ENCODE measurements at places on chromosomes 5 and 9. TPM values are rescaled to one million over a fixed set of nuclear protein-coding genes. Genes with fewer than 3 reads are reported as not detected.
A peak's percentile ranks its signal among the peaks of the same experiment; 100 is the strongest.

GRCh38 chr5:113090336-113091106 is 113.9 kb downstream of the DCP2 start:
- H3K4me1 ChIP-seq, result peaks cover 14% of the 10 kb centered on the region
- H3K36me3 ChIP-seq, result no peaks in the 10 kb centered on the region
- DNase-seq, result peak; percentile 27
- H3K27me3 ChIP-seq, result no peaks in the 10 kb centered on the region
- H3K27ac ChIP-seq, result no peak overlapping the region

GRCh38 chr9:37364751-37365360 is 57.6 kb upstream of the GRHPR start:
- no peaks in the 10 kb centered on the region for H3K4me1 ChIP-seq
- no peaks in the 10 kb centered on the region for H3K27me3 ChIP-seq
- H3K27ac ChIP-seq, result no peak overlapping the region

DNA sequence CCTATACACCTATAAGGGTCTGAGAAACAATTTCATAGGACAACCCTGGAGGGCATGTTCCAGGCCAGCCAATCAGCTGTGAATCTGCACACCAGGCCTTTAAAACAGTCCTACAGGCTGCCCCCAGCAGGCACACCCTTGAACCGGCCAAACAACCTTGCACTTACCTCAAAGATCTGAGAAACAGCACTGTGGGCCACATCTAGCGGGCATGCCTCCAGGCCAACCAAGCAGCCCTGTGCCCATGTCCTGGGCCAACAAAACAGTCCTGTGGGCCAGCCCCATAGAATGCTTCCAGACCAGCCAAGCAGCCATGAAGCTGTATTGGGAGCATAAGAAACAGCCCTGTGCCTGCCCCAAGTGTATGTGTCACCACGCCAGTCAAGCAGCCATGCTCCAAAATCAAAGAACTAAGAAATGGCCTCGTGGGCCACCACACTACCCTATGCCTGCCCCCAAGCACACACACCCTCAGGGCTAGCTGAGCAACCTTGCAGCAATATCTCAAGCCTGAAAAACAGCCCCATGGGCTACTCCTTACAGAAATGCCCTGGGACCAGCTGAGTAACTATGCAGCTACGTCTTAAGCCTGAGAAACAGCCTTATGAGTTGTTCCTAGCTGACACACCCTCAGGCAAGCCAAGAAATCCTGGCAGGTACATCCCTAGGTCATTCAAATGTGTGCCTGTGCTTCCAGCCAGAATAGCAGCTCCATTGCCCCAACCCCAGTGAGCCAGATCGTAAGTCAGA is 2243.8 kb upstream of the C9orf72 start:
- no peak for DNase-seq
- H3K36me3 ChIP-seq, result no peaks in the 10 kb centered on the region
- H3K27ac ChIP-seq, result no peak overlapping the region
- H3K4me1 ChIP-seq, result no peaks in the 10 kb centered on the region

- no peaks in the 10 kb centered on the region for H3K27me3 ChIP-seq
- H3K4me1 ChIP-seq, result no peaks in the 10 kb centered on the region
- H3K4me3 ChIP-seq, result no peak overlapping the region
- no peak for DNase-seq
- H3K27ac ChIP-seq, result no peak overlapping the region
- no peaks in the 10 kb centered on the region for H3K36me3 ChIP-seq
Measured at GRCh38 chr5:26691486-26691885, 346.9 kb downstream of the CDH9 start.

- H3K36me3 ChIP-seq, result no peaks in the 10 kb centered on the region
- H3K4me3 ChIP-seq, result no peak within 1 kb of the TSS
- peak within 1 kb of the TSS; percentile 9 for H3K27ac ChIP-seq
- peaks cover 74% of the 10 kb centered on the region for H3K27me3 ChIP-seq
- no peak for DNase-seq
Measured at GRCh38 chr9:115117999-115118878, at the start of gene TNC. TNC (minus strand) TSS chr9:115118157; CDS start chr9:115091018, 27,139 bp downstream.

DNA sequence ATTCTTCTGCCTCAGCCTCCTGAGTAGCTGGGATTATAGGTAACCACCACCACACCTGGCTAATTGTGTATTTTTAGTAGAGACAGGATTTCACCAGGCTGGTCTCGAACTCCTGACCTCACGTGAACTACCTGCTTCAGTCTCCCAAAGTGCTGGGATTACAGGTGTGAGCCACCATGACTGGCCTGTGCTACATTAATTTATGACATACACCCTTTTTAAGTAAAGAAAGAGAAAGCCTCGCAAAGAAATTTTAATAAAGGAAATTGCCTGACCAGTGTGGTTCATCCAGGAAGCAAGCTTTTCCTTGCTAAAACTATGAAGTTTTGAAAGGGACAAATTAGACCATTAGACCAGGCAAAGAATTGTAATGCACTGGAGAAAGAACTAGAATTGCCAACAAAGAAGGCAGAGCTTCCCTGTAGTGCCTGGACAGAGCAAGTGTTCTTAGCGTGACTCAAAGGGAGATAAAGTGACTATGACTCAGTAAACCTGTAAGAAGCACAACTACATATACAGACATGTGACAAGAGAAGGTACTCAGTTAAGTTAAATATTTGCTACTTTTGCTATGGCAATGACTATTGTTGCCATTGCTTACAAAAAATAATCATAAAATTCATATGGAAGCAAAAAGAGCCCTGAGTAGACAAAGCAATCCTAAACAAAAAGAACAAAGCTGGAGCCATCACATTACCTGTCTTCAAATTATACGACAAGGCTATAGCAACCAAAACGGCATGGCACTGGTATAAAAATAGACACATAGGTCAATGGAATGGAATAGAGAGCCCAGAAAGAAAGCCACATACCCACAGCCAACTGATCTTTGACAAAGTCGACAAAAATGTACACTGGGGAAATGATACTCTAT is 54.6 kb downstream of the FYB1 start:
- peaks cover 87% of the 10 kb centered on the region for H3K4me1 ChIP-seq
- H3K27ac ChIP-seq, result peak overlapping the region; percentile 93
- no peaks in the 10 kb centered on the region for H3K27me3 ChIP-seq
- peak overlapping the region; percentile 48 for H3K4me3 ChIP-seq
- H3K36me3 ChIP-seq, result peaks cover 24% of the 10 kb centered on the region

DNA sequence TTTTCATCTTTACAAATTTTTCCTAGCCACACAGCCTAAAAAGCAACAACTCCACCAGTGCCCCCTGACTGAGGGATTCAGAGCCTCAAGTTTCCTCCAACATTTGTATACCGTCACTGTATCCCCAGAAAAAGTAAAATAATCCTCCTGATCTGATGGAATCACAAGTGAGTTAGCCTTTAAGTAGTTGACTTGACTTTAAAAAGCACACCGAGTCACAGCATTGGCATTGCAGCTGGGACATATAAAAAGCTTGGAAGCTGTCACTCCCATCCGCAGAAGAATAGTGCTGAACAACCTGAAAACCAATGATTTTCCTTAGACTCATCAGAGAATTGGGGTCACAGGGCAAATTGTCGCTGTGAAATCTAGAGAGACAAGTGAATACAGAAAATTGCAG is 41.6 kb upstream of the FBN2 start:
- H3K36me3 ChIP-seq, result no peaks in the 10 kb centered on the region
- peaks cover 17% of the 10 kb centered on the region for H3K27me3 ChIP-seq
- no peaks in the 10 kb centered on the region for H3K4me1 ChIP-seq
- no peak overlapping the region for H3K27ac ChIP-seq
- no peak for DNase-seq
- no peak overlapping the region for H3K4me3 ChIP-seq

GRCh38 chr5:134289509-134290113 is 63.7 kb upstream of the PPP2CA start:
- peaks cover 4% of the 10 kb centered on the region for H3K27me3 ChIP-seq
- no peaks in the 10 kb centered on the region for H3K4me1 ChIP-seq
- DNase-seq, result peak; percentile 12
- H3K4me3 ChIP-seq, result no peak overlapping the region
- H3K36me3 ChIP-seq, result peaks cover 9% of the 10 kb centered on the region

DNA sequence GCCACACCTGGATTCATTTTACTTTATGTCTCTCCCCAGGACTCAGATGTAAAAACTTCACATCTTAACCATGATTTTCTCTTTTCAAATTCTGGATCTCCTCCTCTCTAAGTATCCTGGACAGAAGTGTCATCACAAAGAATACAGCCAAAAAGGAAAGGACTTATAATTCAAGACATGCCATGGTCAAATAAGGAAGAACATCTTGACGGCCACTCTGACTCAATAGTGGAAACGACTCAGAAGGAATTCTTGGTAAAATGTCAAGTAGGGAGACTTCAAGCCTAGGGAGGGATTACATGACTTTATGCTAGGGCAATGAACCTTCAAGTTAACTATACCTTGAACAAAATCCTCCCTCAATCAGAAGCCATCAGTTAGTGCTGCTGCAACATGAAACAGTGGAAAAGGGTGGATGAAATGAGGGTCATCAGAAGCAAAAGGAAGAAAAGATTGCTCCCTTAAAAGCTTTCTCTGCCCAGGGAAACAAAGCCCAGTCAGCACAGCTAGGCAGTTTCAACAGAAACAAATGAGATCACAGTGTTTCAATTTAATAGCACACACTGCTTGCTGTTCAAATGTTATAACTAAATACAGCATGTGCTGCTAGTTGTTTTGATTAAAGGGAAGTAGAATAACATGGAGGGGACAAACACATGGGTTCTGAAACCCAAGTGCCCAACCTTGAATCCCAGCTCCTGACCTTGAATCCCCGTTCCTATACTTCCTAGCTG is 101.4 kb downstream of the LPAR1 start:
- no peaks in the 10 kb centered on the region for H3K36me3 ChIP-seq
- H3K27ac ChIP-seq, result no peak overlapping the region
- no peaks in the 10 kb centered on the region for H3K4me1 ChIP-seq
- DNase-seq, result no peak
- H3K4me3 ChIP-seq, result no peak overlapping the region

GRCh38 chr9:100131875-100132430 is 32.9 kb downstream of the INVS start:
- H3K4me3 ChIP-seq, result no peak overlapping the region
- DNase-seq, result no peak
- H3K27ac ChIP-seq, result no peak overlapping the region
- H3K36me3 ChIP-seq, result peaks cover 32% of the 10 kb centered on the region

- H3K4me3 ChIP-seq, result no peak overlapping the region
- H3K36me3 ChIP-seq, result no peaks in the 10 kb centered on the region
- H3K27me3 ChIP-seq, result peaks cover 2% of the 10 kb centered on the region
Measured at GRCh38 chr5:14182761-14183160, 39.6 kb downstream of the TRIO start.

- H3K4me3 ChIP-seq, result no peak overlapping the region
- peaks cover 54% of the 10 kb centered on the region for H3K27me3 ChIP-seq
- H3K36me3 ChIP-seq, result no peaks in the 10 kb centered on the region
- no peak overlapping the region for H3K27ac ChIP-seq
Measured at GRCh38 chr5:73488806-73489205, 9.4 kb upstream of the BTF3 start.

GRCh38 chr5:166356096-166356495 is 1935.3 kb upstream of the WWC1 start:
- H3K4me3 ChIP-seq, result no peak overlapping the region
- H3K4me1 ChIP-seq, result no peaks in the 10 kb centered on the region
- DNase-seq, result no peak
- H3K27ac ChIP-seq, result no peak overlapping the region
- H3K27me3 ChIP-seq, result no peaks in the 10 kb centered on the region

GRCh38 chr5:135242021-135242865 is 156.8 kb downstream of the MACROH2A1 start:
- no peak overlapping the region for H3K4me3 ChIP-seq
- H3K27ac ChIP-seq, result no peak overlapping the region
- no peaks in the 10 kb centered on the region for H3K36me3 ChIP-seq
- H3K27me3 ChIP-seq, result peaks cover 2% of the 10 kb centered on the region

DNA sequence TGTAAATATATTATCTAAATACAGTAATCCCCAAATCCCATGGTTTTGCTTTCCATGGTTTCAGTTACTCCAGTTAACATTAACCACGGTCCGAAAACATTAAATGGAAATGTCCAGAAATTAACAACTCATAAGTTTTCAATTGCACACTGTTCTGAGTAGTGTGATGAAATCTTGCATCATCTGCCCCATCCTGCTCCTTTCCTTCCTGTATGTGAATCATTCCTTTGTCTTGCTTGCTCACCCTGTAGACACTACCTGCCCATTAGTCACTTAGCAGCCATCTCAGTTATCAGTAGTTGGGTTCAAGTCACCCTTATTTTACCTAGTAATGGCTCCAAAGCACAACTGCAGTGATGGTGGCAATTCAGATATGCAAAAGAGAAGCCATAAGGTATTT is 1568.5 kb upstream of the WWC1 start:
- H3K27me3 ChIP-seq, result no peaks in the 10 kb centered on the region
- no peak for DNase-seq
- H3K36me3 ChIP-seq, result no peaks in the 10 kb centered on the region
- no peak overlapping the region for H3K27ac ChIP-seq
- no peak overlapping the region for H3K4me3 ChIP-seq

DNA sequence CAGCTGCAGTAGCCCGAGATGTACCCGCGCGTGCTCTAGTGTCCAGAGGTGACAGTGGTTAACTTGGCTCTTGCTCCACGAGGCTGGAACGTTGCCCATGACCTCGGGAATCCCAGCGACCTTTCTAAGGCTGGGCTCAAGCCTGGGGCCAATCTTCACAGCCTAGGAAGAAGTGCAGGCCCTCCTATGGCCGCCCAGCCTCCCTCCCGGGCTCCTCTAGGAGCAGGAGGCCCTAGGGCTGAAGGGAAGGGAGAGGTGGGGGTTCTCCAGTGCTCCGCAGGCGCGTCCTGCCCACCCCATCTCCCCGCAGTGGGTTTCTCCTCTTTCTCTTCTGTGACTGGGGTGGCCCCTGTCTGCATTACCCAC is 13.3 kb downstream of the NR2F1 start:
- H3K27ac ChIP-seq, result no peak overlapping the region
- no peak for DNase-seq
- H3K36me3 ChIP-seq, result peaks cover 8% of the 10 kb centered on the region
- H3K4me3 ChIP-seq, result no peak overlapping the region

GRCh38 chr5:153813901-153814300 is 224.8 kb downstream of the FAM114A2 start:
- no peaks in the 10 kb centered on the region for H3K36me3 ChIP-seq
- no peak overlapping the region for H3K27ac ChIP-seq
- peaks cover 3% of the 10 kb centered on the region for H3K4me1 ChIP-seq
- no peak overlapping the region for H3K4me3 ChIP-seq
- no peak for DNase-seq

DNA sequence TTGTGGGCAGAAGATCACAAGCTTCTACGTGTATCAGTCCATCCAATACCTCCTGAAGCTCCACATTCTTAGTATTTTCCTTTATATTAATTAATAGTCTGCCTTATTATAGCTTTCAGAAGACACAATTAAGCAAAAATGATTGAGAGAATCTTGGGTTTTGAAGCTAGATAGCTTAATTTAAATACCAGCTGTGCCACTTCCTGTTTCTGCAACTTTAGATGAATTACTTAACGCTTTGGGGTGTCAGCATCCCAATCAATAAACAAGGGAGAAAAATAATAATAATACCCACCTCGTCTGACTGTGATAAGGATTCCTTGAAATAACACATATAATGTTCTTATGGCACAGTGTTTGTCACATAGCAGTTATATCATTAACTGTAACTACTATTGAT is 44.7 kb upstream of the HTR4 start:
- no peak overlapping the region for H3K4me3 ChIP-seq
- no peaks in the 10 kb centered on the region for H3K4me1 ChIP-seq
- peaks cover 5% of the 10 kb centered on the region for H3K36me3 ChIP-seq
- H3K27me3 ChIP-seq, result peaks cover 23% of the 10 kb centered on the region
- no peak for DNase-seq

Gene CDX1
- not detected for total RNA-seq

Gene PHF24
- not detected for total RNA-seq

Gene CETN3
- 22.8 TPM for total RNA-seq

Gene PCDHB12
- total RNA-seq, result not detected

Gene ANKDD1B
- total RNA-seq, result 0.49 TPM

Gene CTXN3
- not detected for total RNA-seq

Gene FOXE1
- not detected for total RNA-seq

Gene IFNA21
- total RNA-seq, result not detected

Measured in naive thymus-derived CD8-positive, alpha-beta T cell (primary cell).